ENCODE measurements at places on chromosomes 16 and 17.
A peak's percentile ranks its signal among the peaks of the same experiment; 100 is the strongest.

- DNase-seq, result no peak
These were observed 71.4 kb upstream of the ARL4D start for GRCh38 chr17:43327421-43327820.

GRCh38 chr17:70772761-70773160 is 603.4 kb downstream of the KCNJ2 start:
- DNase-seq, result no peak

DNA sequence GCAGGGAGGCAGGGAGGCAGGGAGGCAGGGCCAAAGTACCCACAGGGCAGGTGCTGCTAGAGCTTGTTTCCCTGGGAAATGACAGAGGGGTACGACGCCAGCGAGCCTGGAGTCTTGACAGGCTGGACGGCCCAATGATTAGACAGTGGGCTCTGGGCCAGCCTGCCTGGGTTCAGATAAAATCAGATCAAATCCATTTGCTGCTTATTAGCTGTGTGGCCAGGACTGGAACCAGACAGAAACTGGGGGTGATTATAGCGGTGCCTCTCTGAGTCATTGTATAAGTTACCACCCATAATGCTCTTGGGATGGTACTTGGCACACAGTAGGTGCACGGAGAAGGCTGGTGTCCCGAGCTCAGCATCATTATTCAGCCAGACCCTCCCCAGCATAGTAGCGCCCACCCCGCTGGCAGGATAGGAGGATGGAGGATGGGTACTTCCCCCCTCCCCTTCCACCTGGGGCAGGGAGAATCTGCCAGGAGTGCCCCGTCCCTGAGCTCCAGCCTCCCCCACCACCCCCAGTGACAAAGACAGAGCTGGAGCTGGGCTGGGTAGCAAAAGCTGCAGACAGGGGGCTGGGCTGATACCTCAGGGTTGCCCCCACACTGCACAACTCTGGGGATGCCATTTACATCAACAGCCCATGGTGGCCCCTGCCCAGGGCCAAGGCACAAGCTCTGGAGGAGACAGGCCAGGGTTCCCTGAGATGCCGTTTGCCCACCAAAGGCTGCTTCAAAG is 77.6 kb upstream of the TNRC6C start:
- DNase-seq, result no peak

- no peak for DNase-seq
These were observed 362.6 kb downstream of the CNTNAP4 start for GRCh38 chr16:76639685-76640289.

- DNase-seq, result no peak
These were observed 25.9 kb downstream of the OGFOD1 start for GRCh38 chr16:56477096-56477878.

- DNase-seq, result no peak
These were observed 5.4 kb downstream of the FASN start for GRCh38 chr17:82092628-82092994.

DNA sequence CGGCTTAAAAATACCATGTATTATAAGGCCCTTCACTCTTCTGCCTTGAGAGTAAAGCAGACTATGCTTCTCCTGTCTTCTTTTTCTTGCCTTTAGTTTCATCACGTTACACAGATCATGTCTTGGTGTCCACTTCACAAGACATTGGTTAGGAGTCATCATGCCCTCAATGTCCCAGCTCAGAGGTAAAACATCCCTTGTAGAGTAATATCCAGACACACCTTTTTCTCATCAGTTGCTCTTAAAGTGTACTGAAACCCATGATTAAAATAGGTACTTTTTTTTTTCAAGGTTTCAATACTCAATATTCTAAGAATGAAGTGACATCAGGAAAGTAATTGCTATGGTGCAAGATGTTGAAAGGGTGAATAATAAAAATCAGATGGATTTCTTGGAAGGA is 267.8 kb downstream of the PMP22 start:
- no peak for DNase-seq

GRCh38 chr16:56888806-56889205 is 23.8 kb downstream of the SLC12A3 start:
- no peak for DNase-seq

DNA sequence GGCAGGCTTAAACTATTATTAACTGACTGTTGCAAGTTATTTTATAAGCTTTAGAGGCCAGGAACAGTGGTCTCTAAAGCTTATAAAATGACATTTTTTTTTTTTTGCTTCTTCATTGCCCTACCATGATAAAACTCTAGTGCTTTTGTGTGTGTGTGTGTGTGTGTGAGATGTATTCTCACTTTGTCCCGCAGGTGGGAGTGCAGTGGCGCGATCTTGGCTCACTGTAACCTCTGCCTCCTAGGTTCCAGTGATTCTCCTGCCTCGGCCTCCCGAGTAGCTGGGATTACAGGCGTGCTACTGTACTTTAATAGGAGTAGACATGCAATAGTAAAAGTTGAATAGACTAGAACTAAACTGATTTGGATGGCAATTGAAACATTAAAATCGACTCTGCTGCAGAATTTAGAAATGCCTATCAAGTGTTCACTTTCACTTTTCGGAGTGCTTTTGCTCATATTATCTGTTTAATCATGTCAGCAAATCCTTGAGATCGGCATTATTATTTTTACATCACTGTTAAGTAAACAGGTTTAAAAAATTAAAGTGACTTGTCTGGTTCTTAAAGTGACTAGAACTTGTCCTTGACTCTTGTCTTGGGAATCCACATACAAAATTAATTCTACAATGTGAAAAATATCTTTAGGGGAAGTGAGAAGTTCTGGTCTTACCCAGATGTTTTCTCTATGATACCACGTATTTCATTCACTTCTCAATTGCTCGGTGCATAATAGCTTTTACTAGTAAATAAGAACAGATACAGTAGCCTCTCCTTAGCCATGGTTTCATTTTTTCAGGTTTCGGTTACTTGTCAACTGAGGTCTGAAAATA is 8.4 kb upstream of the PCTP start:
- no peak for DNase-seq

DNA sequence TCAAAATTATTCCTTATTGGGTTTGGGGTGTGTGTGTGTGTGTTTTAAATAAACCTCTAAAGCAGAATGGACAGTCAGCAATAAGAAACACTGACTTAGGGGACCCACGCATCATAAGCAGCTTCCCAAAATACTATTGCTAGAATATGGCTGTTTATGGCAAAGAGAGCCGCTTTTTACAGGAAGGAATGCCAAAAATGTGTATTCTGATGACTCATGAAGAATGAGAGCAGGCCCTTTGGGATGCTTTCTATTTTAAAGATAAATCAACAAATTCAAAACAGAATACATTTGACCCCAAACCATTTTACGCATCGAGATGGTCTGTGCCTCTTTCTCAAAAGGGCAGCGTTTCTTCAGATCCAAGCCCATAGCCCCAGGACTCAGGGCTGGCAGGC is 37.5 kb downstream of the ARHGAP17 start:
- DNase-seq, result no peak

DNA sequence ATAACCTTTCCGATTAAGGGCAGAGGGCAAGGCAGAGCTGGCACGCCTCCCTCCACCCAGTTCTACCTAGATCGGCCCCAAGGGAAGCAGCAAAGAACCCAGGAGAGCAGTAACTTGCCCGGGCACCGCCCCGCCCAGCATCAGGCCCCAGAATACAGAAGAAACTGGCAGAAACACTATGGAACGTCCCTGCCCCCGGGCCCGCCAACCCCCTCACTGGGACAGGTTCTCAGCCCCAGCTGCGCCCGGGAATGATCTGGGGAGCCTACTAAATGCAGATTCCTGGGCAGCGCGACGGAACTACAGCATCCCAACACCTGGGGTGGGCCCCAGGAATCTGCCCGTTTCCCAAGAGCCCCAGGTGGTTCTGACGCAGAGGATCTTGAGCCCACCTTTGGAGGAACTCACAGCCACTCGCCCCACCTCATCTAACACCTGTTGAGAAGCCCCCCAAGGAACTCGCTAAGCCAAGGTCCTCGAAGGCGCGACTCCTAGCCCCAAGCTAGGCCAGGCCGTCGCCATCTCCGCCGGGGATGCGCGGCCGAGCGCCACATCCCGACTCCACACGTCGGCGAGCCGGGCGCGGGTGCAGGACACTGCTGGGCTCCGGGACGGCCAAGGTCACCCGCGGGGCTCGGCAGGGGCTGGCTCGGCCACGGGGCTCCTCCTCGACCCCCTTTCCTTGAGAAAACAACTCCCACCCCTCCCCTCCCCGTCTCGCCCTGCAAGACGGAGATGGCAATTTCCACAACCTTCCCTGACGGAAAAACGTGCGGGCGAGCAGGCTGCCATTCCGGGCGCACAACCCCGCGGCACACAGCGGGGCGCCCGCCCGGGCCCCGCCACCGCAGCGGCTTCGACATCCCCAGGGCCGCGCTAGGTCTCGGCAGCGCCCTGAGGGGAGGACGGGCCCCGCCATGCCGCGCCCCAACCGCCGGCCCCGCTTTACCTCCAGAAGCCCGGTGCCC is 913 bp downstream of the CDIP1 start:
- peak; percentile 9 for DNase-seq

DNA sequence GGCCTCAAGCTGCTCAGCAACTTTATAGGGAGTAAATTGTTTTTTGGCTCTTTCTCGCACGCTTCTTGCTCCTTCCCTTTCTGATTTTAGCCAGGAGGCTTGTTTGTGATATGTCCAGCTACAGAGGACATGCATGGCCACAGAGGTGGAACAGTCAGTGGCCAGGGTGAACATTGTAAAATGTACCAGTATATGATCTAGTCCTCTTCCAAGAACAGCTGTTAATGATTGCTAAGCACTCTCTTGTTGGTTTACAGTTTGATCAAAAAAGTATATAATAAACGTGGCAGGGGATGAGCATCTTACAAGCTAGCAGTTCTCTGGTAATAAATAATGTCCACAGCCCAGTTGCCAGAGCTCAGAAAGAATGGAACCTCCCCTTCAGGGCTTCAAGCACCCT is 461.7 kb upstream of the DYNLRB2 start:
- DNase-seq, result no peak

- no peak for DNase-seq
These were observed 7.0 kb downstream of the KNOP1 start for GRCh38 chr16:19710991-19711545.

DNA sequence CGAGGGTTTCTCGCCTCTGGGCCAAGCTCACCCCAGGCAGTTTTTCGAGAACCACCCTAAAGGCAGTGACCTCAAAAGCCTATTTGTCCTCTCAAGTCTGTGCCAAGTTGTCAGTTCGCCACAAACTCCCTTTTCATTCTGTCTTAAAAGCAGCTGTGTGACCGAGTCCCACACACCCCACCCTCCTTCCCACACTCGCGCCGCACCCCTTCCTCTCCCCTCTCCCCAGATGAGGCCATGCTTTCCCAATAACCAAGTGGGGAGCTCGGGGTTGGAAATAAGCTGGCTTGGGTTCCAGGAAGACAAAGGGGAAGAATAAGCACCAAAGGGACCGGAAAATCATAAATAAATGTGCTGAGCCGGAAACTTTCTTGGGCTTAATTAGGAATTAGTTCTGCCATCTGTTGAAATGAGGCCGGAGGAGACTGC is 36.7 kb downstream of the GRIN2C start:
- DNase-seq, result no peak

- no peak for DNase-seq
These were observed 6.0 kb downstream of the ADAT1 start for GRCh38 chr16:75617121-75617520.

- DNase-seq, result no peak
These were observed 665.7 kb downstream of the CDH8 start for GRCh38 chr16:61370564-61370963.

GRCh38 chr17:51238255-51238887 is 21.5 kb downstream of the MBTD1 start:
- DNase-seq, result no peak

DNA sequence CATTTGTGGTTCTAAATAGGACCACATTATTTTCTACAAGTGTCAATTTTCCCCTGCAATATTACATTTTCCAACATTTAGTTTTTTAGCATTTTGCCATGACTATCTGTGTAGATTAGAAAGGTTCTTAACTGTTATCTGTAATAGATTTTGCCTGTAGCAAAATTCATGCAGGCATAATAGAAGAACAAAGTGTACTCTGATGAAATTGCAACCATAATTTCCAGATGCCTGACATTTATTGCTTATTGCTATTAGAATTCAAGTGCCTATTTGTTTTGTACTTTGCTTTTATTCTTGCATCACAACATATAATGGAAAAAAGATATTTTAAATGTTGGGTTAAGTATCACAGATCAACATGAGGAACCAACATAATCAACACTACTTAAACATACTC is 337.7 kb downstream of the TOX3 start:
- no peak for DNase-seq

- DNase-seq, result no peak
These were observed 748 bp downstream of the SMTNL2 start for GRCh38 chr17:4584917-4585637.

- no peak for DNase-seq
These were observed 452.2 kb upstream of the EEF2KMT start for GRCh38 chr16:5549802-5550201.

GRCh38 chr17:15284107-15284506 is 19.0 kb upstream of the PMP22 start:
- DNase-seq, result no peak

GRCh38 chr17:3965118-3965800 is 1.0 kb upstream of the ATP2A3 start:
- DNase-seq, result peak; percentile 30

DNA sequence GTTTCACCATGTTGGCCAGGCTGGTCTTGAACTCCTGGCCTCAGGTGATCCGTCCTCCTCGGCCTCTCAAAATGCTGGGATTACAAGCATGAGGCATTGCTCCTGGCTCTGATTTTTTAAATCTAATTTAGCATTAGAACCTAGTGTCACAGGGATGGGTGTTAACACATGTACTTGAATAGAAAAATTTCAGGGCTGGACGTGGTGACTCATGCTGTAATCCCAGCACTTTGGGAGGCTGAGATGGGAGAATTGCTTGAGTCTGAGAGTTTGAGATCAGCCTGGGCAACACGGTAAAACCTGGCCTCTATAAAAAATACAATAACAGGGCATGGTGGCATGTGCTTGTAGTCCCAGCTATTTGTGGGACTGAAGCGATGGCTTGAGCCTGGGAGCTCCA is 6.0 kb upstream of the RNF135 start:
- DNase-seq, result no peak

DNA sequence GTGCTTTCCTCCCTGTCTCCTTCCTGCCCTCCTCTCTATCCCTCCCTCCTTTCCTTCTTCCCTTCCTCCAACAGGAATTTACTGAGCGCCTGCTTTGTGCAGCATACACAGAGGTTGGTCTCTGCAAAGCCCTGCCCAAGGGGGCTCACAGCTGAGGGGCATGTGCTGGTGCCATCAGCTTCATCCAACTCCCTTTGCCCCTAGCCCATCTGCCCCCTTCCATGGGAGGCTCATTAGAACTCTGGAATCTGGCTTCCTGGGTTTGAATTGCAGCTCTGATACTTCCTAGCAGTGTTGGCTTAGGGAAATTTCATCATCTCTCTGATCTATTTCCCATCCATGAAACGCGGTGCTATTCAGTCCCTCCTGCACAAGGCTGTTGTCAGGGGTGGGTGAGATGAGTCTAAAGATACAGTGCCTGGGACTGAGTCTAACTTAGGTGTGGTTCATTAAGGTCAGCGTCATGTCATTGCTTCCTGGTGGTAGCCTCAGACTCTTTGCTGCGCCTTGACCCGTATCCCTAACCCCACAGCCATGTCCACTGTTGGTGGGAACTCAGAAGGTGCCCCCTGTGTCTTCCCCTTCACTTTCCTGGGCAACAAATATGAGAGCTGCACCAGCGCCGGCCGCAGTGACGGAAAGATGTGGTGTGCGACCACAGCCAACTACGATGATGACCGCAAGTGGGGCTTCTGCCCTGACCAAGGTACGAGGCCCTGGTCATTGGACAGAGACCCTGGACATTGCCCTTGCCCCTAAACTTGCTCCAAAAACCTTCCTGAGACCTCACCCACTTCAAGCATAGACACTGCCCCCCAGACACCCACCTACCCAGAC is 10.3 kb downstream of the MMP2 start:
- DNase-seq, result no peak
